Stimulated activated CD4-positive, alpha-beta T cell treated with anti-CD3 and anti-CD28 coated beads, Interleukin-2, amount 100 ng/mL, for 24 hours (primary cell): ENCODE measurements at places on chromosomes 1 and 21.

DNA sequence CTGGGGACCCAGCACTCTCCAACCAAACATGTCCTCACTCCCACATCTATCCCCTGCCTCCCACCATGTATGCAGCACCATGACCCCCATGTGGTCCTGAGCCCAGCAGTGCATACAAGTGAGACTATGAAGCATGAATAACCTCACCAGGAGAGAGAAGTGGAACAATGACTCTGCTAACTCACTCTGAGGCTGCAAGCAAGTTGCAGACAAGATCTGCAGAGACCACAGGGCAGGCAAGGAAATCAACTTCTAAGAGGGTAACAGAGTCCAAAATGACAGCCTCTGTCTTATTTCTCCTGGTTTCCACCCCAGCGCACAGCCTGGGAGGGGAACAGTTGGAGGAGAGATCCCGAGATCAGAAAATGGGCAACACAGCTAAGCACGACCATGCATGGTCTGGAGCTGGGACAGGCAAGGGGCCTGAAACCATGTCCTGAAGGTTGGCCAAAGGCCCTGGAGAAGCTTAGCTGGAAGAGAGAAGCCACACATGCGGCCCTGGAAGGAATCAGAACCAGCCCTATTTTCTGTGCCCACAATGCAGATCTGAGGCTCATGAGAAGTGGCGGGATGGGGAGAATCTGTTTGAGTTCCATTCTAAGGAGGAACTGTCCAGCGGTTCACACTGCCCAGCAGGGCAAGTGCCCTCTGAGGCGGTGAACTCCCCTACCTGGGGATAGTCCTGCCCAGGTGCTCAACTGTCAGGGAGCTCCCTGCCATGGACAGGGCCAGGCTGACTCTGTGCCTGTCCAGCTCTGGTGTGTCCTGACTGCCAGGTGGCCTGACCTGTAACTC, 12.5 kb upstream of the REN start:
- no peak for DNase-seq

GRCh38 chr1:21280011-21280471, 10.2 kb downstream of the ECE1 start:
- DNase-seq: no peak

- DNase-seq: no peak
Observed at GRCh38 chr1:61241411-61241838, 159.1 kb downstream of the NFIA start.

GRCh38 chr1:80448081-80448480, 1352.7 kb upstream of the ADGRL2 start:
- DNase-seq: no peak

- no peak for DNase-seq
Observed at GRCh38 chr1:161382214-161383019, 14.7 kb upstream of the CFAP126 start.

- no peak for DNase-seq
Observed at GRCh38 chr1:4599521-4599920, 54.9 kb upstream of the AJAP1 start.

DNA sequence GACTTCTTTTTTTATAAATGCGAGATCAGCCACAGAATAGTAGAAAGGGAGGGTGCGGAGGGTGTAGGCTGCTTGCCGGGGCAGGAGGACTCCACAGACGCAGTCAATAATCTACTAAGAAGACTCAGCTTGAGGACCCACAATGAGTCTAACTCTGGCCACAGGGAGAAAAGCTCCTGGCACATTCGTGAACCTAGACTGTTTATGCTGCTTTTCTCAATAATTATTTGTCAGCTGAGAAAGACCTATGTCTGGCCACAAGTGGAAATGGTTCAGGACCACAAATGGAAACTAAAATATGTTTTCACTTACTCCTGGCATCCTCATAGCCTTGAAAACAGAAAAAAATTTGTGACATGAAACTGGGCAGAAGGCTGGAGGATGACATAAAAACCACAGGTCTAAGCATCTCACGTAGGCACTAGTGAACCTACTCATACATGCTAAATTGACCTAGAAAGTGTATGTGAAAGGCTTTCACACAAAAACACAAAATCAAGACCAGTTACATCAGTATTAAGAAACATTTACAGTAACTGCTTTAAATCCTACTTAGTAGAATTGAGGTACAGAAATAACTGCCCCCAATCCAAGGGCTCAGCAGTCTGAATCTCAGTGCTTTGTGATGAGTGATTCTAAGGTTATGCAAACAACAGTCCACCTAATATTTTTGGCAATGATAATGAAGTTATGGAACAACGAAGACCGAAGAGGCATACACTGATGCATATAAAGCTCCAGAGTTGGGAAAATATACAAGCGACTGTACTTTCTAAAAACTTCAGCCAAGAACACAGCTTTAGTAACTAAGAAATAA, 159.5 kb downstream of the SLC45A1 start:
- peak; percentile 30 for DNase-seq

DNA sequence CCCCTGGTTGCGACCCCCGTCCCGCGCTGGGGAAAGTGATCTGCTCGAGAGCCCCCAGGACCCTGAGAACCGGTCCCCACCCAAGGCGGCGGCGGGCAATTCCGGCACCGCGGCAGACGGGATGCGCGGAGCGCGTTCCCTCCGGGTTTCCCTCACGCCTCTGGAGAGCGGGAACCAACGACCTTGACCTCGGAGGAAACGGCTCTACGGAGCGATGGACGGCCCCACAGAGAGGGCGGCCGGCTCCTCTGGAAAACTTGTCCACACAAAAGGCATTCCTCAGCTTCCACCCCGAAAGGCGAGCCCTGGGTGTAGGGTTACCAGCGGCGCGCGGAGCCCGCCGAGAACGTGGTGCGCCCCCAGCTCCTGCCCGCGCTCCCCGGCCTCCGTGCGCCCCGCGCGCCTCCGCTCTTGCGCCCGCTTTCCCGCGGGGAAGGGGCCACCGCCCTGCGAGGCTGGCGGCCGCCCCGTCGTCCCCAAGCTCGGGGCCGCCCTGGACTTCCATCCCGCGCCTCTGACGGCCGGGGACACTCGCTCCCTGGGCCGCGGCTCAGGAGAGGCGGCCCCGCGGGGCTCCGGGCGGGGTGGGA, 391 bp upstream of the KIAA1614 start:
- no peak for DNase-seq

DNA sequence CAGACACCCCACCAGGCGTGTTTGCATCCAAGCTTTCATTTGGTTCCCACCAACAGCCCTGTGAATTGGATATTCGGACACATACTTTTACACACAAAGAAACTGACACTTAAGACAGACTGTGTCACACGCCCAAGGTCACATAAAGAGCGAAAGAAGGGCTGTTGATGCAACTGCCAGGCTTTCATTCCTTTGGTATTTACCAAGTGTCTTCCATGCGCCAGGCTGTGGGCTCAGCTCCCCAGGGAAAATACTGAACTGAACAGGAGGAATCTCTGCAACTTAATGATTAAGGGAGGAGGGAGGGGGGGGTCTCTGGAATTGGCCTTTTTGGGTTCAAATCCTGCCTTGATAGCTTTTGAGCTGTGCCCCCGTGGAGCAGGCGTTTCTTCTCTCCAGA, 122.8 kb downstream of the ACTL8 start:
- DNase-seq: no peak

DNA sequence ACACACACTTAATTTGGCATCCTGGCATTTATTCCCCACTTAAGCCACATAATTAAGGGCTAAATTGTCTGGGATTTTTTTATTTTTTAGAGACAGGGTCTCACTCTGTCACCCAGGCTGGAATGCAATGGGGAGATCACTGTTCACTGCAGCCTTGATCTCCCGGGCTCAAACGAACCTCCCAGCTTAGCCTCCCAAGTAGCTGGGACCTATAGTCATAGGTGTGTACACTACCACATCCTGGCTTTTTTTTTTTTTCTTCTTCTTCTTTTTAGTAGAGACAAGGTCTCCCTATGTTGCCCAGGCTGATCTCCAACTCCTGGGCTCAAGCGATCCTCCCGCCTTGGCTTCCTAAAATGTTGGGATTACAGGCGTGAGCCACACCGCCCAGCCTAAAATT, 24.2 kb downstream of the ZZZ3 start:
- DNase-seq: no peak

DNA sequence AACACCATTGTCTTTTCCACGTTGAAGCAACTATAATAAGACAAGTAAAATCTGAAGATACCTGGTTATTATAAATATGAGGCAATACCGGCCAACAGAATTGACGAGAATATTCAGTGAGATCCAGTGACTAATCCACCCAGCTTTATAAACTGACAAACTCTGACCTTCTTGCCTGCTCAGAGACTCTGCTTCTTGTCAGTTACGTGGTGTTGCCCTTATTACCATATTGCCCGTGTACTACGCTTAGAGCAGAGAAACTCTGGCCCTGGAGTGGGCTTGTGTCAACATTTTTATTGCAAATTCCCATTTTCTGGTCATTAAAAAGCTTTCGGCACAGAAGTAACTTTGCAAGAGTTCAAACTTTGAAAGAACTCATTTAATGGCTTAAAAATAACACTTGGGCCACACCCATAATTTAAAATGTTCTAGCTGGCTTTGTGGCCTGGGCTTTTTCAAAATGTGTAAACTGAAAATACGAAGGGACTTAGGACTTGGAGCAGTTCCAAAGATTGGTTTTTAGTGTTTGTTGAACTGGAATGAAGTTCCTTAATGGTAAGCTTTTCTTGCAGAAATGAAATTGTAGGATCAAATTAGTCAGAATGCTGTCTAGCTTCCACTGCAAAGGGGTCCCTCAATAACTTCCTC, 266.2 kb downstream of the LMO4 start:
- DNase-seq: no peak

DNA sequence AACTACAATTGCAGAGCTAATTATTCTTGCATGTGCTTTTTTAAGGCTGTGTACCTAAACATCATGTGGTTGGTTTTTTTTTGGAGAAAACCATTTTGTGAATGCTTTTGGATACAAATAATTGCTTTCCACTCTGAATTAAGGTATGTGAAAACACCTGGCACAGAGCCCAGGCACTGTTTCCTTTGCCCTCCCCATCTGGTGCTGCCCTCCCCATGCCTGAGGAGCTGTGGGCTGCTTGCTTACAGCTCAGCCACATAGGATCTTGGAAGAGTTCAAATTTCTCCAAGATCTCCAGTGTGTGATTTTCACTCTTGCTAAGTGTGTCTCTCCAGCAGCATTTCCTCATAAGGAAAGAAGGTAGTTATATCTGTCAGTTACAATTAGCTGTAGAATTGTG, 27.8 kb downstream of the DNM3 start:
- no peak for DNase-seq

DNA sequence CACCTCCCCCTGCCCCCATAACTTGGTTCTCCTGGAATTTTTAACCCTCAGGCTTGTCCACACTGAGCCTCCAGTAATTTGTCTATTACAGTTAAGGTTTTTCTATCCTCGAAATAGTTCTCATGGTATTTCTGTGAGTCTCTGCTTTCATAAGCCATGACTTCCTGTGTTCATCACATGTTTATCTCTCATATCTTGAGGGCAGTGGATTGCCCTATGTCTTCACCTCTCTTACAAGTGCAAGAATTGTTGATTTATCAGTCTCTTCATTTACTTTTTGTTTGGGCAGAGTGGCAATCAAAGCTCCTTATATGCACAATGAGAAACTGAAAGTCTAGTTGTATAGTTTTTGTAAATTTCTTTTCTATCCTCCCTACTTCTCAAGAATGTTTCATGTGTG, 328.4 kb downstream of the PLA2G4A start:
- no peak for DNase-seq

- no peak for DNase-seq
Observed at GRCh38 chr21:37119421-37120218, 46.6 kb downstream of the TTC3 start.

- no peak for DNase-seq
Observed at GRCh38 chr21:25931765-25932164, 197.0 kb downstream of the GABPA start.

DNA sequence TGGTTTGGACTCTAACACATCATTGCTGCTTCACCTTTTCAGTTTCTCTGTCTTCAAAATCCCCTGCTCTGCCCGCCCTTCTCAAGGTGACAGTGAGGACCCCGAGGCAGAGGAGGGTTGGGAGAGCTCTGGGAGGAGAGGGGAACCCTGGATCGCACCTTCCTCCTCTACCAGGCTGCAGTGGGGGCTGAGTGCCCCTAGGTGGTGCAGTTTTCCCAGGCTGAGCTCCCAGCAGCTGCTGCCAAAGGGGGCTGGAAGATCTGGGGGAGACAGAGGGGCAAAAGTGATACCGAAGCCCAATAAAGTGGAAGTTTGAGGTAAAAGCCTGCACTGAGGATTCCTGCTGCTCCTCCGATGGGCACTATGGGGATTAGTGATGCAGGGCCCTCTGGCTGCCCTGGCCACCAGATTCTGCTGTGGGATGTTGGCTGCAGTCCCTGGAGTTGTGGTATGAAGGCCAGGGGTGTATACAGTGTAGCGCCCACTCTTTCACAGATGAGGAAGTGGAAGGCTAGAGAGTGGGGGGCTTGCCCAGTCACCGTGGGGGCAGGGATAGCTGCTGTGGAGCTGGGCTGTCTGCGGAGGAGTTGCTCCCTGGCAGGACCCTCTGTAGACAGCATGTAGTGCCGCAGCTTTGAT, 40.7 kb upstream of the SCMH1 start:
- peak; percentile 33 for DNase-seq
